Esophagus mucosa (tissue), 1 donor: ENCODE measurements at places on chromosomes 12 and 14.
A peak's percentile ranks its signal among the peaks of the same experiment; 100 is the strongest.

- no peak for ATAC-seq
Observed at GRCh38 chr12:99767809-99768208, 120.3 kb downstream of the GARIN6 start.

GRCh38 chr14:103301512-103302354, 32.3 kb upstream of the EIF5 start:
- ATAC-seq, result peak; percentile 55

- ATAC-seq, result no peak
Observed at GRCh38 chr12:79920421-79921238, 14.3 kb downstream of the PPP1R12A start.

GRCh38 chr12:26809611-26810285, 23.2 kb downstream of the ITPR2 start:
- no peak for ATAC-seq

DNA sequence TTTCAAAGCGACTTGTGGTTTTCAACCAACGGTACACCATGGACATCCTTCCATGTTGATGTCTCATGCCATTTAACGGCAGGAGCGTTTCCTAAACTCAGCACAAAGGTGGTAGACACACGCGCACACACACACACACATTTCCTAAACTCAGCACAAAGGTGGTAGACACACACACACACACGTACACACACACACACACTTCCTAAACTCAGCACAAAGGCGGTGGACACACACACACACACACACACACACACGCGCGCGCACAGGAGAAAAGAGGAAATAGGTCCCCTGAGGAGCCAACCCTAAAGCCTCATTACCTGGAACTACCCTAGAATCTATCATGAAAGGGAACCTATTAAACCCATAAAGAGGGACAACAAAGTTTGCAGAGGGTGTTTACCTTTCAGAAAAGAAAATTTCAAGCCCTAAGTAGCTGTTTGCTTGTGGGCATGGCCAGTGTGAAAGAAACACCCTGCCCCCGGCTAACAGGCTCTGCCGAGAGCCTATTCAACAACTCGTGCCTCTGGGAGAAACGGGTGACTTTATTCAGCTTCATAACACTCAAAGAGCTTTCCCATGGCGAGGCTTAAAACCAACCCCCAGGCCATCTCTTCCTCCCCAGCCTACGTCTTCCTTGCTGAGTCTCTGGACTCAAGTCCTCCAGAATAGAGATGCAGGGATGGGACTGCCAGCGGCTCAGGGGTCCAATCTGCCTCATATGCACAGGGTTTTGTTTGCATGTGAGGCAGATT, 31.8 kb downstream of the SLC8B1 start:
- ATAC-seq, result no peak

DNA sequence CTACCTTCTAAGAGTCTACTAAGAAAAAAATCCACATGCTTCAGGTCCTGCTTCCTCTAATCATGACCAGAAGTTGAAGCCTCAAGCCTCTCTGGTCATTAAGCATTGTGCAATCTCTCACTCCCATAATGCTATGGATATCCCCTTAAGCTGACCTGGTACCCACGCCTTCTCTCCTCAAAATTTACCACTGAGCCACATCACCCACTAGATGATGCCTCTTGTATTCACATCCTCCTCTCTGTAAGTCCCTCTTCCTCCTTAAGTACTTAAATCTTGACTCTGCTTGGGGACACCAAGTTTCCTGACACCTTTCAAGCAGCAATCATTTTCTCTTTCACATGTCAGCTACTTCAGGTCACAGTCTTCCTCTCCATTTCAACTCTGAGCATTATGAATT, 9.8 kb downstream of the GALNT4 start:
- ATAC-seq, result no peak

DNA sequence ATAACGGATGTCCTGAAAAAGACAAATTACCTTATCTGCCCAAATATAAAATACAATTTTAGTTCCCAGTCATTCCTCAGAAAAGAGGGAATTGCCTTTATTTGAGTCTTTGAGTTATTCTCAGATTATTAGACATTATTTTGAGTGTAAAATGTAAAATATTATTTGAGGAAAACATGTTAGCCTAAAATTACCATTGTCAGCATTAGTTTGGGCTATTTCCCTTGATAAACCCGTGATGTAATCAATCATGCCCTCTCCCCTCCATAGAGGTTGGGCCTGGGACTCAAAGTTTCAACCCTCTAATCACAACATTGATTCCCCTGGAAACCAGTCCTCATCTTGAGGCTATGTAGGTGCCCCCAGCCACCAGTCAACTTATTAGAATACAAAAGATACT, 213.4 kb downstream of the NUBPL start:
- no peak for ATAC-seq

DNA sequence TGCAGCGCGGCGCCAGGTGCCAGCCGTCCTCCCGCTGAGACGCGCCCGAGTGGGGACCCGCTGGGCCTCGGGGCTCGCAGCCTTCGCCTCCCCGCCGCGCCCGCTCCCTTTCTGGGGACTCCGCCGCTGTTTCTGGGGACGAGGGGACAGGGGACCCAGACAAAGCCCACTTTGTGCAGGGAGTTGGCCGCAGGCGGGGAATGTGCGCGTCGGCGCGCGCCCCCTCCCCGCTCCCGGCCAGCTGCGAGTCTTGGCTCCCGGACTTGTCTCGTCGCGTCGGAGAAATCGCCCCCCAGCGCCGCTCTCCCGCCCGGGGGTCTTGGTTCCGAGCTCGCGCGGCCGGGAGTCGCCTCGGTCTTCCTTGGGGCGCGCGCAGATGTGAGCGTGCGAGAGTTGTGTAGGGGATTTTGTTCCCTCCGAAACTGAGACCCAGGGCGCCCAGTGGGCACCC, 717 bp downstream of the VASH1 start:
- no peak for ATAC-seq

- ATAC-seq, result no peak
Observed at GRCh38 chr14:44699391-44699790, 192.3 kb upstream of the FSCB start.

DNA sequence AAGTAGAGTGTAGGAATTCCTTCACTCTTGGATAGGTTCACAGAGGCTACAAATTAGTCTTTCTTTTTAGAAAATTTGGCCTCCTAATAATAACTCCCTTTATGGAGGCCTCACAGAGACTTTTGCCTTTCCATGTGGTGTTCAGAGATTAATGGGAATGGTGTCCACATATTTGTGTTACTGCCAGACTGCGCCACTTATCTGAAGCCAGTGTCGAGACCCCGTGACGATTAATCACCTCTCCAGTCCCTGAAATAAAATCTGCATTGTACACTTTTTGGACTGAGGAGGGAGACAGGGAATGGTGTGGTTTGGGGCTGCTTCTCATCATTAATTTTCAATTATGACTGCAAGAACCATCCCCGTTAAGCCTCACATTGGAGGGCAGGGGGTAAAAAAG, 980.5 kb downstream of the FLRT2 start:
- ATAC-seq, result no peak

DNA sequence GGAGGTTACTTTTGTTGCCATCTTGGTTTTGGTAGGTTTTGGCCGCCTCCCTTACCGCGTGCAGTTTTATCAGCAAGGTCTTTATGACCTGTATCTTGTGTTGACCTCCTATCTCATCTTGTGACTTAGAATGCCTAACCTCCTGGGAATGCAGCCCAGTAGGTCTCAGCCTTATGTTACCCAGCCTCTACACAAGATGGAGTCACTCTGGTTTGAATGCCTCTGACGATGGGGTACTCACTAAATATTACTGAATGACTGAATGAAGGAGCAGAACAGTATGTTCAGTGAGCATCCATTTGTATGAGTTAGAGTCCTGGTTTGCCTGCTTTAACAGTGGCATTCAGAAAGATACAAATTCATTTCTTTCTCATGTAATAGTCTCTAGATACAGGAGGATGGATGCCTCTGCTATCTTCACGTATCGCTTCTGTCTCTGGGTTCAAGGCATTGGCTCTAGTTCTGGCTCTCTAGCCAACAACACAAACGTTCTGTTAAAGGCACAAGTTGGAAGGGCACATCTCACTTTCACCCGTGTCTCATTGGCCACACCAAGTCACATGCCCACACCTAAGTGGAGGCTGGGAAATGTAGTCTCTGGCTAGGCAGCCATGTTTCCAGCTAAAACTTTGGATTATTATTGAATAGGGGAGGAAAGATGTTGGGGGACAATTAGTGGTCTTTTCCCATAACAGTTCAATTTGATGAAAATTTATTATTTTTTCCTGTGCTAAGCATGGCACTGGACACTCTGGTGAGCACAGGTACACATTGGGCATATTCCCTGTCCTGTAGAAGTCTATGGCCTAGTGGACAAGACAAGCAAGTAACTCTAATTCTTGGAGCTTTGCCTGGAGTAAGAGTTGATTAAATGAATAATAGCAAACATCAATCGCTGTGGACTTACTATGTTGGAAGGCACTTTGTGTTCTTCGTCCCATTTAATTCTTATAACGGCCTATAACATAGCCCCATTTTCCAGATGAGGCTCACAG, 75.2 kb upstream of the RPH3A start:
- peak; percentile 41 for ATAC-seq

GRCh38 chr14:70143306-70143705, 45.4 kb downstream of the SLC8A3 start:
- no peak for ATAC-seq

GRCh38 chr14:61643555-61643954, 51.8 kb upstream of the HIF1A start:
- no peak for ATAC-seq

GRCh38 chr14:63286071-63286470, 32.7 kb downstream of the GPHB5 start:
- no peak for ATAC-seq

GRCh38 chr12:123150275-123150743, 581 bp downstream of the PITPNM2 start:
- ATAC-seq, result peak; percentile 47

GRCh38 chr14:78007160-78007559, 163.0 kb upstream of the NRXN3 start:
- ATAC-seq, result no peak

- no peak for ATAC-seq
Observed at GRCh38 chr12:83473408-83474095, 786.8 kb downstream of the TMTC2 start.

- no peak for ATAC-seq
Observed at GRCh38 chr14:36684946-36685345, 23.3 kb downstream of the PAX9 start.
